ENCODE measurements at places on chromosomes 2 and 18.
A peak's percentile ranks its signal among the peaks of the same experiment; 100 is the strongest.

DNA sequence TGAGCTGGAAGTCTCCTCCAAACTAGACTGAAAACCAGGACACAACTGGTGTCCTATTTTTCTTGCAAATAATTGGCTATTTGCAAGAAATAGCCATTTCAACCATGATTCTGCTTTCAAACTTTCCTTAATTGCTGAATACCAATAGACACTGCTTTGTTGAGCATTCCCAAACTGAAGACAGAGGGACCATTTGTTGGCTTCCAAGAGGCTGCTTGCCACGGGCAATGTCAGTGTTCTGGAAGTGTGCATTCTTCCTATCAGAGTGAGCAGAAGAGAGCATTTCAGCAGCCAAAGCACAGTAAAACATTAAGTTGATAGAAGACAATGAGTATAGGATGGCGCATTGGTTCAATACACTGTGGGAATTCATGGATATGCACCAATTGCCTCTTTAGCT lies 360.5 kb upstream of the RGPD4 start:
- no peak for DNase-seq

GRCh38 chr18:69172046-69172445 lies 228.6 kb upstream of the DOK6 start:
- DNase-seq = no peak

- DNase-seq = peak; percentile 44
Measured at GRCh38 chr2:241443486-241444223, 64.7 kb downstream of the STK25 start.

- DNase-seq = peak; percentile 98
Measured at GRCh38 chr2:132438691-132439090, 22.1 kb downstream of the GPR39 start.

- DNase-seq = no peak
Measured at GRCh38 chr2:159095813-159096212, 127.4 kb downstream of the TANC1 start.

GRCh38 chr2:49129034-49129433 lies 25.3 kb downstream of the FSHR start:
- no peak for DNase-seq

- DNase-seq = peak; percentile 10
Measured at GRCh38 chr2:105888625-105889024, 143.9 kb downstream of the NCK2 start.

DNA sequence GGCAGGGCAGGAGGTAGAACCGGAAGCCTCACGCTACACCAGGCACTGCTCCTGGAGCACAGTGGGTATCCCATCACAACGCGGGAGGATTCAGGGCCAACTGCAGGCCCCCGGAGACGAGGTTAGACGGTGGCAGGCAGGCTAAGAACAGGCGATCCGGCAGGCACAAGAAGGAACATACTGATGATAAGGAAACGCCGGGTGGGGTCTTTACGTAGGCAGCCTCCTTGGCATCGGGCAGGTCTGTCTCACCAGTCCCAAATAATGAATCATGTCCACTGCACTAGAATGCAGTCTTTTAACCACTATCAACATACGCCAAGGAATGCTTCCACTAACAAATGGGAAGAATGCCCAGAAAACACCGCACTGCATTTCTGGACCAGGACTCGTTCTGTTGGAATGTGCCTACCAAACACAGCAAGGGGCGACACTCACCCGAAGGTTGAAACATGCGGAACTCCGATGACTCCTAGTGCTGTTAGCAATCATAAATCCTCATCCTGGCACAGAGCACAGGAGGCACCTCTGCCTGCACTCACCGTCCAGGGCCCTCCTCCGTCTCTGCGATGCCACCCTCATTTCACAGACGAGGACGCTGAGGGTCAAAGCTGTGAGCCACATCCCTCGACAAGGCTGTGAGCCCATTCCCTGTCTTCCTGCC lies 35.2 kb downstream of the ZNF516 start:
- DNase-seq = peak; percentile 100

- no peak for DNase-seq
Measured at GRCh38 chr18:13688191-13689136, 37.9 kb downstream of the FAM210A start.

DNA sequence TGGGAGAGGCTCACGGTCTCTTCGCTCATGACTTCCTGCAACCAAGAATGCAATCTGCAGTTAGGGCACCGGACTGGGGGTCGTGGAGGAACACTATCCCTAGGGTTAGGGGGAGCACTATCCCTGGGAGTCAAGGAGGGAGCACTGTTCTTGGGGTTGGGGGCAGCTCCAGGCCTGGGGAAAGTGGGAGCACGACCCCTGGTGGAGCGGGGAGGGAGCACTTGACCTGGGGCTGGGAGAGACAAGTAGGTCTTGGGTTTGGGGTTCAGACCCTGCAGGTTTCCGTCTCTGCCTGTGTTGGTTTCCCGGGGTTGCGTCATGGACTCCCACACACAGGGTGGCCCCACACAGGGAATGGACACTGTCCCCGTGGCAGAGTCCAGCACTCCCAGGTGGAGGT lies 133.6 kb downstream of the TPO start:
- DNase-seq = no peak

DNA sequence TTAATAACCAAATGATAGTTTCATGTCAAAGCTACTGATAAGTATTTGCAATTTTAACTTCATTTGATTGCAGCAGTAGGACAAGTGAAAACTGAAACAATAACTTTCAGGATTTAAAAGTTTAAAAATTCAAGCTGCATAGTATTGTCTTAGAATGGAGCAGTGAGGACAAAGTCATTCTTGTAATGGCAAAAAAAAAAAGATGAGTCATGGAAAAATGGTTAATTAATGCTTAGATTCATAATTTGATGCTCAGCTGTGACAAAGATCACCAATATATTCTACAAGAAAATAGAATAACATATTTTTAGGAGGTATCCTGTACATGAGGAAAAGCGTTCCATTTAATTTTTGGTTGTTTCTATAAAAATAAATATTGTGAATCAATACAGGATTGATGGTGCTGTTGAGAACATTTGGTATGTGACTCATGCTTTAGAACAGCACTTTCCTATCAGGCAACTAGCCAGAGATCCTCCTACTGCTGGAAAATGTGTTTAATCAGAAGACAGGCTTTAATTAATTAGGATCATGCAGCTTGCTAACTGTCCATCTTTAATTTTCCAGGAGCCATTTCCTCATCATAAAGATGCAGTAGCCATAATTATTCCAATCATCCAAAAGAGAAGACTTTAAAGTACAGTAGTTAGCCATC lies 239.0 kb upstream of the MMADHC start:
- peak; percentile 7 for DNase-seq

GRCh38 chr2:233400341-233400740 lies 46.0 kb downstream of the DGKD start:
- no peak for DNase-seq

- no peak for DNase-seq
Measured at GRCh38 chr2:106157416-106157815, 36.7 kb downstream of the UXS1 start.

GRCh38 chr2:28199995-28200679 lies 192.5 kb upstream of the FOSL2 start:
- no peak for DNase-seq

DNA sequence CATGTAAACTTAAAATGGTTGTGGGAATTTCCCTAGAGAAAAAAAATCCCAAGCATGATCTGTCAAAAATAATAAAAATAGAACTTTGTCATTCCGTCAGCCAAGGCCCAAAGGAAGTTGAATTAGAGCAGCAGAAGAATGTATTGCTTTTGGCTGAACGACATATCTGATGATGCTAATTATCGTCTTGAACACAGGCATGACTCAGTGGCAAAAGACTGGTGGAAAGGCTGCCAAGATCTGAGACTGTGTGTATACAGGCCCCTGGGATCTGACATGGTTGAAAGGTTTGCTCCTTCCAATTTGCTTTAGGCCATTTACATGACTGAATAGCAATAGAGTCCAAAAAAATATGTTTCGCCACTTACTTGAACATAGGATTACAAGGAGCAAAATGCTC lies 1057.1 kb upstream of the CRIM1 start:
- DNase-seq = peak; percentile 67

GRCh38 chr2:8579485-8580085 lies 102.3 kb upstream of the ID2 start:
- DNase-seq = no peak

GRCh38 chr2:191618786-191619185 lies 59.1 kb upstream of the NABP1 start:
- DNase-seq = no peak

- DNase-seq = no peak
Measured at GRCh38 chr2:224749136-224749535, 33.0 kb upstream of the CCDC195 start.

- no peak for DNase-seq
Measured at GRCh38 chr2:110748489-110748867, 16.1 kb downstream of the ACOXL start.

DNA sequence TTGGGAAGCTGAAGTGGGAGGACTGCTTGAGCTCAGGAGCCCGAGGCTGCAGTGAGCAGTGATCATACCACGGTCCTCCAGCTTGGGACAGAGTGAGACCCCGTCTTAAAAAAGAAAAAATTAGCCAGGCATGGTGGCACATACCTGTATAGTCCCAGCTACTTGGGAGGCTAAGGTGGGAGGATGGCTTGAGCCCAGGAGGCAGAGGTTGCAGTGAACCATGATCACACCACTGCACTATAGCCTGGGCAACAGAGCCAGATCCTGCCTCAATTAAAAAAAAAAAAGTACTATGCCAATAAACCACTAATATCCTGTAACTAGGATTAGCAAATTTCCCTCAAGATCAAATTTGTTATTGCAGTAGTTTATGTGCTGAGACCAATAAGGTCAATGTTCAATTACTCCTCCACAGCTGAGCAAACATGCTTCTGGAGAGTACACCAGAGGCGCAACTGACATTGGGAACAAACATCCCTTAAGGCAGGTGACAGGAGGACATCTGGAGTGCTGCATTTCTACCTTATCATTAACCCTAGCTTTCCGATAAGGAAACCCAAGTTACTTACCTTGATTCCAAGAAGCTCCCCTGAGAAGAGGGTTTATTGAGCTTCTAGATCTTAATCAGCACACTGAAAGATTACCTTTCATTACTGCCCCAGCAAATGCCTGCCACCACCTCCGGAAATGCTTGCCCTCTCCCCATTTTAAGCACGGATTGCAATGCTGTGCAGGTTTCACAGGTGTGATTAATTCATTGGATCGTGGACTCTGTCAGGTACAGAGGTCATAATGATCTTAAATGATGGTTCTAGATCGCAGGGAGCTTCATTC lies 26.2 kb downstream of the MGAT4A start:
- no peak for DNase-seq

GRCh38 chr18:13713455-13714055 lies 12.8 kb downstream of the FAM210A start:
- no peak for DNase-seq

DNA sequence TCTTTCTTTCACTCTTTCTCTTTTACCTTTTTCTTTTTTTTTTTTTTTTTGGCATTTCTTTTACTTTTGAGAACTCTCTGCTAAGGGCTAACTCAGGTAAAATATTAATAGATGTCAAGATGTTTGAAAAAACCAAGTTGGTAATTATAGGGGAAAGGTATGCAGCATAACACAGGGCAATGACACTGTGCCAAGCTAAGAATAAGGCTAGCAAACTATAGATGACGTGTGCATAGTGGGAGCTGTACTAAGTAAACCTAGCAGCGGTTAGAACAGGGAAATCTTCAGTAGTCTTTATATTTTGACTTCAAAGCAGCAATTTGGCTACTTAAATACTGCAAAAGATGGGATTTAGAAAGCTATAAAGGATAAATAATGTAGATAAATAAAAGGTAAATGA lies 415.4 kb upstream of the RGPD4 start:
- DNase-seq = no peak

DNA sequence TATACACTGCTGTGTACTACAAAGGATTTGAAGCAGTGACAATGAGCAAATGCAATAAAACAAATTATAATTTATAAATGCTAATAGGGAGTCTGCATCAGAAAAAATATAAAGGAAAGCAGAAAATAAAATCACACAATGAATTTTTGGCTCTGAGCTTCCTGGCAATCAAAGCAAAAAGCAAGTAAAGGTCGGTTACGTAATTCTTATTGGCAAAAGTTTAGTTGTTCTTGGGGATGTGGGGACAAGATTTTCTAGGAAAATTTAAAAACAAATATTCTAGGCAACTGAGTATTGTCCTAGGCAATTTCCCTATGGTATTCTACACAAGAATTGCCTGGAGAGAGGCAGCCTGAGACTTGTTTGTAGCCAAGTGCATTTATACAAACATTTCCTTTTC lies 1.8 kb downstream of the ORC2 start:
- no peak for DNase-seq

DNA sequence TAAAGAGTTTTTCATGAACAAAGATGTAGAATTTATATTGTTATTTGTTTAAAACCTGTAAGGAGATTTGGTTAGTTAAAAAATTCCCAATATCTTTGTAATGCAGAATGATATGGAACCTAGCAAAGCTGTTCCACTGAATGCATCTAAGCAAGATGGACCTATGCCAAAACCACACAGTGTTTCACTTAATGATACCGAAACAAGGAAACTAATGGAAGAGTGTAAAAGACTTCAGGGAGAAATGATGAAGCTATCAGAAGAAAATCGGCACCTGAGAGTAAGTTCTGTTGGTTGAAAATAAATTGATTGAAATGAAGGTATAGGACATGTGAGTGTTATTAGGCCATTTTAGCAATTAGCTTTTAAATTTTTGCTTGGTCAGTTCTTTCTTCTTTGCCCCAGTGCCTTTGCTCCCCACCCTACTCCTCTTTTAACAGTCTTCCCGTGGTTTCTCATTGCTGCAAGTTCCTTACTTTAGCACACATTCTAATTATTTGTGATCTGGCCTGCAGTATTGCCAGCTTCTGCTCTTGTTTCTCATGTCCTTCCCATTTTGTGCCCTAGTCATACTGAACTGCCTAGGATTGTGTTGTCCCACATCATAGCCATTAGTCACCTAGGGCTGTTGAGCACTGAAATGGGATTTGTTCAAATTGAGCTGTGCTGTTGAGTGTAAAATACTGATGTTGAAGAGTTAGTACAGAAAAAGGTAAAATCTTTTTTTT lies 36.6 kb downstream of the VAPA start:
- DNase-seq = peak; percentile 21

- DNase-seq = no peak
Measured at GRCh38 chr2:26683583-26683982, 8.9 kb upstream of the KCNK3 start.

- no peak for DNase-seq
Measured at GRCh38 chr2:187991389-187991788, 300.3 kb upstream of the GULP1 start.

DNA sequence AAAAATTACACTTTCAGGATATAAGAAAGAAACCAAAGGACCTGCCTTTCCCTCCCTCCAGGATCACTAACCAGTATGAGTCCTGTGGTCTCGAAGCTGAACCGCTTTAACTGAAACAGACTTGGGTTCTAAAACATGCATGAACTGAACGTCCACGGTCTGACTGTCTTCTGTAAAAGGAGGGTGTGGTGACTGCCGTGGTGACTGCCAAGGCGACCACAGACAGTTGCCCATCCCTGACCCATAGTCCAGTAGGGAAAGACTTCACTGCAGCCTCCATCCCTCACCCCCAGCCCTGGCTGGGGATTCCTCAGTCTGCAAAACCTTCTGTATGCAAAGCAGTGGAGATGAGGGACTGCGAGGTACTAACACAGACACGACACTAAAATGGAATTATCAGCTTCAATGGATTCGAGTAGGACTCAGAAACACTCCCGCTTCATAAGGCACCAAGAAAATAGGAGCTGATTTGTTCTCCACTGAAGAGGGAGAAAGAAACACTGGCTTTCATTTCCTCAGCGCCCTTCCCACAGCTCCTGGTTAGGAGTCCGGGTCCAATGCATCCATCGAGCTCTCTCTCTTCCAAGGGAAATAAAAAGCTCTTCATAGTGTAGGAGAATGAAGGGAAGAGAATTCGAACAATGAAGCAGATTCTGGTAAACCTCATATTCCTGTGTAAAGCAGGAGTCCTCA lies 197.2 kb downstream of the HDAC4 start:
- no peak for DNase-seq

GRCh38 chr2:96374211-96374951 lies 38.8 kb downstream of the NCAPH start:
- DNase-seq = peak; percentile 18
